ENCODE measurements at places on chromosomes 3 and 15.

DNA sequence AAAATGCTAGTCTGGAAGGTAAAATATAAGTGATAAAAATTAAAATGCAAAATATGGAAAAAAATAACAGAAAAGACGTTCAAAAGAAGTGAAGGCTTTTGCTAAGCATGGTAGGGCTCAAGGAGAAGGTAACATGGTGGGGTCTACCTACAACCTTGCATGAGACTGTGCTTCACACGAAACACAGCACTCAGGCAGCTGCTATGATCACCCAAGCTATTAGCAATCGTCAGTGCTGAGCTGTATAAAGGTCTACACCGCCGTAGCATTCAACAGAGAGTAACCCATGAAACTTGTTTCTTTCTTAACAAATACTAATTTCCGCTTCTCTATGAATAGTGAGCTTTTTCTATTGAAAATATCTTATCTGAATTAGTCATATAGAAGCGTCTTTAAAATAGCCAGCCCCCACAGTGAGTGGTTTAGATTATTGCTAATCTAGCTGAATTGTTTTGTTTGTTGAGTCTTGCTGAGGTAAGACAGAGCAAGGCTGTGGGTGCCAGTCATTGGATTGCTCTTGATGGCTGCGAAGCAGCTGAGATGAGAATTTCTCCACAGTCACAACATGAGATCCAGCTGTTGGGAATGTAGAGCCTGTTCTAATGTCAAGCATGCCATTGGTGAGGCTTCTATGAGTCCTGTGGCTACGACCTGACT, 230.0 kb downstream of the KLF13 start:
- DNase-seq = no peak

GRCh38 chr15:64934023-64934422, 22.3 kb downstream of the ANKDD1A start:
- no peak for DNase-seq

GRCh38 chr15:83653639-83654378, at the start of gene ADAMTSL3:
ADAMTSL3 (plus strand) TSS chr15:83654123; CDS start chr15:83655762, 1,639 bp downstream.
- no peak for DNase-seq

DNA sequence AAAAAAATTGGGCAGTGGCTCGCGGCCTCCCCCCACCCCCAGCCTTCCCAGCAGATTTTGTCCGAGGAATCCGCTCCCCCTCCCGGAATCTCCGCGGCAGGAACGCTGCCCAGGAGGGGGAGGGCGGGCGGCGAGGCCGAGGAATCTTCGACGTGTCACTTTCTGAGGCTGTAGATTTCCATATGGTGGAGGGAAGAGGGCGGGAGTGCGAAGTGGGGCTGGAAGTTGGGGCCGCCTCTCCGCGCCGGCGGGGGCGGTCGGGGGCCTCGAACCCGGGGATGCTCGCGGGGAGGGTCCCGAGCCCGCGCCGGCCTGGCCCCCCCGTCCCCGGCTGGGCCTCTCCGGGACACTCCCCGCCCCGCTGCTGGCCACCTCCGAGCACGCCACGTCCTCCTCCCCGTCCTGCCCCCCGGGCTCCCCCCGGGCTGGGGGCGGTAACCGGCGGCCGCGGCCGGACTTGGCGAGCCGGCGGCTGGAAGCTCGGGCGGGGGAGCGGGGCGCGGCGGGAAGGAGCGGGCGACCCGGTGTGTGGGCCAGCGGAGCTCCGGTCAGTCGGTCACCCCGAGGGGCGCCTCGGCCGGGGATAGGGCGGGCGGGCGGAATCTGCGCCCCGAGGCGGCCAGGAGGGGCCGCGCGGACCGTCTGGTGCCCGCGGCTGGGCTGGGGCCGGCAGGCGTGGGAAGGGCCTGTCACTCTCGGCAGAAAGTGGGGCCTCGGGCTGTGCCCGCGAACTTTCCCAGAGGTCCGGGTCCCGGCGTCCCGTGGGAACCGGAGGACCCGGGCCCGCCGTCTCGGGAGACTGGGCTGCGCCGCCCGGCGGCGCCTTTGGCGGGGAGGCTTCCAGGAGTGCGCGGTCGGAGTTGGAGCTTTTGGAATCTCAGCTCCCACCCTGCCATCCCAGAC, 951 bp downstream of the FNDC3B start:
- no peak for DNase-seq

GRCh38 chr3:175005881-175006280, 146.7 kb downstream of the NAALADL2 start:
- no peak for DNase-seq

DNA sequence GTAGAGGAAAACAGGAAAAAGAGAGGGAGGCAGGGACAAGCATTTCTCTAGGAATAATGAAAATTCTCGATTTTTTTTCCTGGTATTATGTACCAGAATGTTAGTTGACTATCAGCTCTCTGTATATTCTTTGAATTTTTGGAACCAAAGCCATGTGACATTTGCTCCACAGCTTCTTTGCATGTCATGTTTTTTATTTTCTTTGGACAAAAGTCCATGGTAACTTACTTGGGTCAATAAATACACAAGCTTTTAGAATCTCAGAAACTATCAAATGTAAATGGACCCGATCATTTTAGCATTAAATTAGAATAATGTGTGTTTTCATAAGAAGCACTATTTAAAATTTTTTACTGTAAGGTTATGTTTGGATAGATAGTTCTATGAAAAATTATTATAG, 320.5 kb downstream of the ZIC1 start:
- DNase-seq = no peak

GRCh38 chr3:55327131-55327920, 159.8 kb downstream of the WNT5A start:
- DNase-seq = no peak

GRCh38 chr15:57460208-57460816, 84.0 kb downstream of the CGNL1 start:
- no peak for DNase-seq

DNA sequence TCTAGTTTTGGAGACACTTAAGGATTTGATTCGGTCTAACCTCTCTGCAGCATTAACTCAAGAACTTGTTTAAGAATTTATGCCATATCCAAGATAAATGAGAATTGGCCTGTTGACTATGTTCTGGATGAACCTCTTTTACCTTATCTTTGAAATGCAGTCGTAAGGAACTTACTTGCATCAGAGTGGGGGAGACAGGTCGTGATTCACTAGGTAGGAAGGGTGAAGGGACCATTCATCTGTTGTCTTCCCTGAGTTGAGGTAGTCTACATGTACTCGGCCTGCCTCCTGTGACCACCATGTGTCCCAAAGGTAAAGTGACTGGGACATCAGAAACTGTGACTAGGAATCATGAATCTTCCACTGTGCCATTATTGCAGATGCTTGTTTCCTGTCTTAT, 248.0 kb upstream of the P2RY1 start:
- DNase-seq = no peak

- DNase-seq = no peak
Measured at GRCh38 chr3:154956815-154957214, 123.3 kb upstream of the MME start.

DNA sequence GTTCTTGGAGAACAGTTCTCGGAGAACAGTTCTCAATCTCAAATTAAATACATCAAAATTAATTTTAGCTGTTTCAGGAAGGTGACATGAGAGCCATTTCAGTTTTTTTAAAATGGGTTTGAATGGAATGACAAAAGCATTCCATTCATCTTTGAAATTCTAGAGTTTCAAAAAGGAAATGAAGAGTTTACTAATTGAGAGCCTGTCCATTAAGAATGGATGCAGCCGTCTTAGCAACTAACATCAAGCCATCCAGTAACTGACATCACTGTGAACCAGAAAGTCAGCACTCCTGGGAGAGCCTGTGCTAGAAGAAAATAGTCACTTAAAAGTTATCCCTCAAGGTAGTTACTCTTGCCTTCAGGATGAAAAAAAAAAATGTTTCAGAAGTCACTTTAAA, 47.0 kb upstream of the FSTL1 start:
- no peak for DNase-seq

- no peak for DNase-seq
Measured at GRCh38 chr3:187183210-187183862, 13.9 kb upstream of the RTP1 start.

Data from cerebellar nuclear complex (tissue), 1 donor.